NCI-H1694 treated with DMSO at 0.1 percent for 48 hours (cell line): ENCODE measurements at places on chromosomes 4 and X.

DNA sequence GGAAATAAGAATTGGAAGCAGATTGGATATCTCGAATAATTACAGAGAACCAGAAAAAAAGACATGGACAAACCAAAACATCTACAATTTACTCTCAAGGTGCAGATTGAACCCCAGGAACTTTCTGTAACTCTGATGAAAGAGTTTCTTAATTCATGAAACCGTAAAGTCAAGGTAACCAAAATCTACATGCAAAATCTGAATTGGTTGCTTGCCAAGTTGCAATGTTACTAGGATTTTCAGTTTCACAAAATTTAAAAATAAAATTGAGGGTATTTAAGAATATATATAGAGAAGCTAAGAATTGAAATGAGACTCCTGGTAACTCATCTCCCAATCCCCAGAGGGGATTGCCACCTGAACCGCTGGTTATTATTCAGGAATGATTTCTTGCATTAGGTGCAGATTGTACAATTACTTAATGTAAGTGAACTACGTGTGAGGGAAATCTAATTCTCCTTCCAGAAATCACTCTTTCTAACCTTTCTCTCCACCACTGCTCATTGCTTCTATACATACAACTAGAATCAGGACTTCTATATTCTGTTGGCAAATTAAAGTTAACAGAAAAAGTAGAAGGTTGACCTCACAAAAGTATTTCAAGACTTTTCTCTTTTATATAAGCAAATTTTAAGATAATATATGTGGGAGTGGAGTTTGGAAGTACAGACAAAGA is 221.5 kb upstream of the NDST4 start:
- DNase-seq: no peak

- no peak for DNase-seq
These were observed 9.6 kb downstream of the XIAP start for GRCh38 chrX:123869488-123869887.

GRCh38 chr4:184217634-184218033 is at the start of gene ENPP6:
ENPP6 (minus strand) TSS chr4:184217873; CDS start chr4:184217819, 54 bp downstream.
- no peak for DNase-seq

DNA sequence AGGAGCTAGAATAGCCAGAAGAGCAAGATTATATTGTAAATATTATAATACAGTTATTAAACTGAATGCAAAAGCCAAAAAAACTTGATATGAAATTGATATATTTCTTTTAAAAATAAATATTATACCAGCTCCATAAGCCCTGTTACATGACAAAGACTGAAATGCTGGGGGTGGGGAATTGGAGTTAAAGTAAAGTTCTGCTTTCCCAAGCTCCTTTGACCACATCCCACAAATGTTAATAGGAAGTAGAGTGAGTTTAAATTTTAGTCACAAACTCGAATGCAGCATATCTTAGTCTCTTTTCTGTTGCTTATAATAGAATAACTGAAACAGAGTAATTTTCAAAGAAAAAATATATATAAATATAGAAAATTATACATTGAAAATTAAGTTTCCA is 46.9 kb upstream of the NFKB1 start:
- no peak for DNase-seq

GRCh38 chrX:46446727-46447378 is 98.4 kb downstream of the ZNF674 start:
- peak; percentile 59 for DNase-seq

- peak; percentile 6 for DNase-seq
These were observed 15.6 kb downstream of the PGK1 start for GRCh38 chrX:78119521-78120227.
